ENCODE measurements at places on chromosomes 12 and 14.

- peak; percentile 9 for DNase-seq
These were observed 394.5 kb upstream of the ATP2B1 start for GRCh38 chr12:90102957-90103652.

DNA sequence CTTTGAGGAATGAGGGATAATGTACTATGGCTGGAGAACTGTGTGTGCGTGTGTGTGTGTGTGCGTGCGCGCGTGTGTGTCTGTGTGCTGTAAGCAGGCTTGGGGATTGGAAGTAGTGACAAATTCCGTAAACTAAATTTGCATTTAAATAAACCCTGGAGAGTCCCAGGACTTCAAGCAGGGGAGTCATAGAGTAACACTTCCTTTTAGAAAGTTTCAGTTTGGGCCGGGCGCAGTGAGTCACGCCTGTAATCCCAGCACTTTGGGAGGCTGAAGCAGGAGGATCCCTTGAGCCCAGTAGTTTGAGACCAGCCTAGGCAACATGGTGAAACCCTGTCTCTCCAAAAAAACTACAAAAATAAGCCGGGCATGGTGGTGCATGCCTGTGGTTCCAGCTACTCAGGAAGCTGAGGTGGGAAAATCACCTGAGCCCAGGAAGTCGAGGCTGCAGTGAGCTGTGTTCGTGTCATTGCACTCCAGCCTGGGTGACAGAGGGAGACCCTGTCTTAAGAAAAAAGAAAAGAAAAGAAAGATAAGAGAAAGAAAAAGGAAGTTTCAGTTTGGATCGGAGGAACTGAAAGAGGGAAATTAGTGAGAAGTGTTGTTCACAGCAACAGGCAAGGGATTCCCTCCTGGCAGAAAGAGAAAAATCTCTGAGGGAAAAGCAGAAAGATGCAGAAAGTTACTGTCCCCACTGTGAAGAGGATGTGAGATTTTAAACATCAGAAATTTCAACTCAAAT, 222.7 kb upstream of the SOX5 start:
- no peak for DNase-seq

GRCh38 chr14:97978341-97978740, 1181.2 kb downstream of the VRK1 start:
- DNase-seq, result peak; percentile 58

DNA sequence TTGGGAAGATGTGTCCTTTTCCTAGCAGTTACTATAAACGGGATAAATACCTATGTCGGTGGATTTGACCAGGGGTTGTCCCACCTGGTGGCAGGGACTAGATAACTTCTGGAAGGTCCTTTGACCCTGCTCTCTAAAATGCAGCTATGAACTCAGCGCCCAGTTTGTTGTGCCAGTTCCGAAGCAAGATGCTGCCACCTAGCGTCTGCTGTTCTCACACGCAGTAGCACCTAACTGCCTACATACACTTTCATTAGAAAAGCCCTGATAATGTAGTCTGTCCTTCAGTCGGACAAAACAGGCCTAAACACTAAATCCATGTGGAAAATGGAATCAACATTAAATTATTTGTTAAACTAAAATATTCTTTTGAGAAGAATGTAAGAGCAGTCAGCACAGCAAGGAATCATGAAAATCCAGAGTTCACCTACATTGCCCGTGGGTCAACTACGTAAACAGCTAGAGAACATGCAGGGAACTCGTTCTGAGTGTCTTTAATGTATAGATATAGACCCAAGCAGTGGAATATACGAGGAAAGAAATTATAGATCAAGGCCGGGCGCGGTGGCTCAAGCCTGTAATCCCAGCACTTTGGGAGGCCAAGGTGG, 51.1 kb upstream of the CRACR2A start:
- DNase-seq, result peak; percentile 83

DNA sequence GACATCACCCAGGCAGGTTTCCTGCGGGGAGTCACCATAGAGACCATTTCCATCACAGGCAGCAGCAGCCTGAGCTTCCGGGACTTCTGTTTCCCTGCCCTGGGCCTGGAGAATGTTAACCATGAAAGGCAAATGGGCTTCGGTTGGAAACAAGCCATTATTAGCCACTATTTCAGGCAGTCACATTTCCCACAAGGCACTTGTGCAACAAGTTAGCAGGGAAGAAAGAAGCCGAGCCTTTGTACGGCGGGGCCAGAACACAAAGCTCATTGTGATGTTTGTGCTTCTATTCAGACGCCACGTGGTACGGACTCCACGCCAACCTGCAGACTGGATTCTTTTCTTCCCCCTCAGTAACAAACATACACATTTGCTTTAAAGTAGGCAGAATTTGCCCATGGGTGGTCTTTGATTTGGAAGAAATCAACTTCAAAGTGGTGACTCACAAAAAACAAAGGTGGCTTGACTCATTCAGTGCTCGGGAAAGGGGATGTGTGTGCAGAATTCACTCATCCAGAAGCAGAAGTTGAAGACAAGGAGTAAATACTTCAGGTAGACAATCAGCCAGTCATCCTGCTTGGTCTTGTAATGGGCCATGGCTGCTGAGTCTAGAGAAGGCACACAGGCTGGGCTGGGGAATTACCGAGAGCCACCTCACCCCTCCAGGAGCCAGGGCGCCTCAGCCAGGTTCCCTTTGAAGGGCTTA, 154.2 kb upstream of the PRMT8 start:
- no peak for DNase-seq

GRCh38 chr14:104115691-104116287, 22.6 kb upstream of the KIF26A start:
- DNase-seq, result no peak

DNA sequence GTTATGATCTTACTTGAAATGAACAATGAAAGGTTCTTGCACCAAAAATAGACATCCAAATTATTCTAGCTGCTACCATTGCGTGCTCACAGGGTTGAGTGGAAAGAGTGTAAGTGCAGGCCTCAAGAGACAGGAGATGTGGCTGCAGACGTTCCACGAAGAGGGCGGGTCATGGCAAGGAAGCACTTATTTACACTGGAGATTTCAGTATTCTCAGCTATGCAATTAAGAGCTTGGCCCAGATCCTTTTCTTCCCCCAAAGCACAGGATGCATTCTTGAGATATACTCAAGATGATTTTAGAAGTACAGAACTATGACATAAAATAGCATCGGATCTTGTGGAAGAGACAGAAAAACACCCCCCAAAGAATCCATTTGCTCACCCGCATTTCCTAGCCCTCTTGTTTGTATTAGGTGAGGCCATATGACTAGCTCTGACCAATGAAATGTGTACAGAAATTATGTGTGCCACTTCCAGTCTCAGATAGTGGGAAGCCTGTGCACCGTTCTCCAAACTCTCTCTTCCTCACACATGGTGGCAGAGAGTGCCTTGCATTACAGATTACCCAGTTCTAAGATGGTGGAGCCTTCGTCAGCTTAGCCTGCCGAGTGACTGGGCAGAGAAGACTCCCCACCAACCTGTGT, 261.4 kb downstream of the TTC8 start:
- no peak for DNase-seq

DNA sequence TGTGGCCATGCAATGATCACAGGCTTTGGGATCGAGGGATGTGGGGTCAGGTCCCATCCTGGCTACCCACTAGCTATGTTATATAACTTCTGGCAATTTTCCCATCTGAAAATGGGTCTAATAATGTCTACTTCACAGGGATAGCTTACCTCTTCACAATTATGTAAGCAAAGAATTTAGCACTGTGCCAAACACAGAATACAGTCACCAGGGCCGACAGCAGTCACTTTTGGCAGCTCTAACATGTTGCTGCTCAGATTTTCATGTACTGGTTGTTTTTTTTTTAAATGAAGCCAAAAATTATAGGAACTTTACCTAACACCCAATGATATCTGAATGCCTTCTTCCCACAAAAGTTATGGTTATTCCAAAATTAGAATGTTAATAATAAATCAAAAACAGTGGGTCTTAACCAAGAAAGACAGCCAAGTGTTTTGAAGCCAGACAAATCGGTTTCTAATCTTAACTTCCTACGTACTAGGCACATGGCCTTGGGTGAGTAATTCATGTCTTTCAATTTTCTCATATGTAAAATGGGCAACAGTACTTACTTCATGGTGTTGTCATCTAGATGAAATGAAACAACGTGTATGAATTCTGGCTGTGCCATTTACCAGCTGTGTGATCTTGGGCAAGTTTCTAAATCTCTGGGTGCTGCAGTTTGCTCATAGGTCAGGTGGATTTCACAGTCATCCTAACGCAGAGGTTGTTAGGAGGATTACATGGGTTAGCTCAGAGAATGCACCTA, 13.0 kb upstream of the PCED1B start:
- DNase-seq, result no peak

DNA sequence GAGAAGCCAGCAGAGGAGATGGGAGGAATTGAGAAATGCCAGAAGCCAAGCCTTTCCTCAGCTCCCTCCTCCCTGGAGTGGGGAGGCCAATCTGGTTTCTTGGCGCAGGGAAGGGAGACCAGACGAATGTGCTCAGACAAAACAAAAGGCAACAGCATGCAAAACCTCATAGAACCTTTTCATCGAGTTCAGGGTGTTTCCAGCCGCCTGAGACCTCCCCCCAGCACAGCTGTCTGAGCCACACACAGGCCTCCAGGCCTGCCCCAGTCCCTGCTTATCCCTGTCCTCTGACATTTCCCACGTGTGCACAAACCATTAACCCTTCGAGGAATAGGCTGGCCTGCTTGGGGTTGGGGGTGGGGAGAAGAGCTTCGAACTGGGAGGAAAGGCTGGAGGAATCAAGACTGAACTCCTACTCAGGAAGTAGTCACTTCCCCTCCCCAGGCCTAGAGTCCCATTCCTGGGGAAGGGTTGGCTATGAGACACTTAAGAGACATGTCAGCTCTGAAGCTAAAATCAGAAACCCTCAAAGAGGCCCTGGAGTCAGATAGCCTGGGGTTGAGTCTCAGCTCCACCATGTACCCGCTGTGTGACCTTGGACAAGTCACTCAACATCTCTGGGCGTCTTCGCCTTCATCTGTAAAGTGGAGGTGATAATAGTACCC, 10.7 kb downstream of the TBX3 start:
- DNase-seq, result no peak

DNA sequence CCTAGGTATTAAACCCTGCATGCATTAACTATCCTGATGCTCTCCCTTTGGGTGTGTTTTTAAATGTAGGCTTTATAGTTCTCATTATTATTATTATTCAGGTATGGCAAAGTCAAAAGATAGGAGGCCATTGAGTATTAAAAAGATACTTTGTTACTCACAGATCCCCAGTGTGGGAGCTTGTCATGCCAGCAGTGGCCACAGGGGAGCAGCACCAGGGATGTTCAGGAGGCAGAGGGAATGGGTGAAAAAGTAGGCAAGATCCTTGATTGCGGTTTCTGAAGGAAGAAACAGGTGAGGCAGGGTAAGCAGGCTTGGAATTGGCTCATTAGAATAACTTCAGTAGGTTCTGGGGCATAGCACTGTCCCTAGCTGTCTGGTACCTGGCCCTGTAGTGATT, 382.2 kb downstream of the MED13L start:
- DNase-seq, result no peak

DNA sequence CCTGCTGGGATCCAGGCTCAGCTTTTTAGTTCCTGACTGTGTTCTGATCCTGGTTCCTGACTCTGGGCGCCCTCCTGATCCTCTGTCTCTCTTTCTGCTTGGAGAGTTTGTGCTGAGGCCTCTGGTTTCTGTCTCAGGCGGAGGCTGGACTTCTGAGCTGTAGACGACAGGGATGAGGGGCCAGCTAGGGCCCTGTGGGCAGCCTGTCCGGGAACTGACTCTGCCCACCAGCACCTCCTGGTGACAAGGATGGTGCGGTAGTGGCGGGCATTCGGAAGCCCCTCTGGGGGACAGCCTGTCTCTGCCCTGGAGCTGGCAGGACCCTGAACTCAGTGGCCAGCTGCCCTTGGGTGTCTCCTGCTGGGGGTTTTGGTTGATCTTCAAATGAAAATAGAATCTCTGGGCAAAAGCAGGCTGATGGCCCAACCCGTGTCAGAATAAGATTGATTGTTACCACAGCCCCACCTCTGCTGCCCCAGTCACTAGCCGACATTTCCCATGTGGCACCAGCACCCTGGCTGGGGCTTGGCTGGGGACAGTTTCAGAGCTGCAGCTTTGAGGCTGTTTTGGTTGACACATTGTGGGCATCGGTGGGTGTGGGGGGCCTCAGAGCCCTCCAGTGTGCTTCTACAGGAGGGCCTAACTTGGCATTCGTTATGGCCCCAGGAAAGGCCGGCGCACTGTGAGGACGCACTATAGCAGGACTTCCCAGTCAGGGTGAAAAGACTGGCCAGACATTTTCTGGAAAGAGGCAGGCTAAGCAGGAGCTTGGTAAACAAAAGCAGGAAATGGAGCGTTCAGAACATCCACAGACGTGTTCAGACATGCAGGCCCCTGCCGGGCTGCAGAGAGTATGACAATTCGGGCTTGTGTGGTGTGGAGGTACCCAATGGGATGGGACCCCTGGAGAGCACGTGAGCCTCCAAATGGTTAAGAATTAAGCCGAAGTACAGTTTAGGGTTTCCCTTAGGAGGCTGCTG, 16.2 kb downstream of the KRT80 start:
- DNase-seq, result peak; percentile 93

DNA sequence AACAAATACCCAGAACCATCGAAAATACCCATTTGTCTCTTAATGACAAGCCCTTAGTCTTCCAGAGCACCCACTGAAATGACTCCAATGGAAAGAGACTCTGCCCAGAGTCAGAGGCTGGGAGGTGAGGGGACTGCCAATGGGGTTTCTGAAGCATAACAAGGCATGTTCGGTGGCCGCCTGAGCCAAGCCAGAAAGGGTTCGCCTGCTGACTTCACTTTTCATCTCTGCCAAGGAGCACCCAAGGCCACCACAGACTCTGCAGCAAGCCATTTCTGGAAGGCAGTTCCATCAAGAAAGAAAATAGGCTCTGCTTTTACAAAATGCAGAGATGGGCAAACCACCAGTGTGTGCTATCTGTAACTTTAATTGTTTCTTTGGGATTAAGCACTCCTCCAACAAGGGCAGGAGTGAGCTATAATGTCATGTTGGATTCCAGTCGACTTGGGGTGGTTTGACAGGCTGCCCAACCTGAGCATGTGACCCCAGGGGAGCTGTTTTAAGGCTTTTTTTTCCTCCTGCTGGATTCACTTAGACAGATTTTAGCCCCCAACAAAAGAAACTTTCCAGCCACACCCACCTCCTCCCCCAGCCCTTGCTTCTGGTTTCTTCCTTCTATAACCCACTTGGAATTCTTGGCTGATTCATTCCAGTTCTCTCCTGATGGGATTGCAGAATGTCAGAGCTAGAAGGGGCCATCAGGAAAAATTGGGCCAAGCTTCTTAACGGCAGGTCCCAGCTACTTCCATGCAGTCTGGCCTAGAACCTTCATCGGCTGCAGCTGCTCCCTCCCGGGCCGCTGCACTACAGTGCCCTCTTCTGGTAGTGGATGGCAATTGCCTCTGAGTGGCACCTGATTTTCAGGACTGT, 24.1 kb downstream of the CKAP4 start:
- peak; percentile 51 for DNase-seq

Data from NCI-H510A treated with DMSO at 0.1 percent for 48 hours (cell line).